CD4-positive, alpha-beta T cell treated with Interleukin-17A for 4 hours (primary cell): ENCODE measurements at places on chromosomes 2 and 18.
A peak's percentile ranks its signal among the peaks of the same experiment; 100 is the strongest.

DNA sequence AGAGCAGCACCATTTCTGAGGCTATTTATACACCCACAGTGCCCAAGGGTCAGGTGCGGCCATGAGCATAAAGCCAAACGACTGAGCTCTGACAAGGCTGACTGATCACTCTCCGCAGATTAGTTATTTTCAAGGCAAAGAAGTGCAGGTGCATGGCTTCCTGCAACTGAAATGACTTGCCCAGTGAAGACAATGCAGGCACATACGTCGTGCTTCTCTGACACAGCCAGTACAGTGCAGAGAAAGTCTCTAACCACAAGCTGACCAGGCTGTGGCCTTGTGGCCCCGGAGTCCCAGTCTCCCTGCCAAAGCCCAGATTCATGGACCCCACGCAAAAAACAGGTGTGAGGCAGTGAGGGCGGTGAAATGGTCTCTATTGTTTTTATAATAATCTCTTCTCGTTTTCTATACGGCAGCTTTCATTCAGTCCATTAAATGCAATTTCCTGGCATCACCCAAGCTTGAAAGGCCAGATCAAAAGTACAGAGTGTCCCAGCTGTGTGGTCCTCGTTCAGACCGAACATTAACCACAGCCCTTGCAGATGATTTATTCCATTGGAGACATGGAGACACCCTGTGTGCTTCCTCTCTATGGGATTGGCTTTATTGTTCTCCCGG, 447.0 kb upstream of the ID2 start:
- no peak for DNase-seq

DNA sequence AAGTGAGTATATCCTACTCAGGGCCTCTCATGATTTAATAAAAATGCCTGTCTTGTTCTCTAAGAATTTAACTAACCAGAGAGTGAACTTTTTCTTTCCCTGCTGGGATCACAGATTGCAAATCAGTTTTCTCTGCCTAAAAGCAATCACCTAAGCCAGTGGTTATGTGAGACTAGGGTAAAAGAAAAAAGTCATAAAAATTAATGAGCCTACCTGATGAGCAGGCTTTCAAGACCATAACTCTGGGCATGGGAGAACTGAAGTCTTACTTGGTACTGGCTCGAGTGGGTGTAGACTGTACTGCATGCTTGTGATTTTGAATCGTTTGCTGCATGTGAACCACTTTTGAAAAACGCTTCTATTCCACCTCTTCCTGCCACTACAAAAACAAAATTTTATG, 1677.0 kb upstream of the LRRTM1 start:
- DNase-seq: no peak

GRCh38 chr2:131535526-131535925, 7.8 kb downstream of the CCDC74A start:
- no peak for DNase-seq

DNA sequence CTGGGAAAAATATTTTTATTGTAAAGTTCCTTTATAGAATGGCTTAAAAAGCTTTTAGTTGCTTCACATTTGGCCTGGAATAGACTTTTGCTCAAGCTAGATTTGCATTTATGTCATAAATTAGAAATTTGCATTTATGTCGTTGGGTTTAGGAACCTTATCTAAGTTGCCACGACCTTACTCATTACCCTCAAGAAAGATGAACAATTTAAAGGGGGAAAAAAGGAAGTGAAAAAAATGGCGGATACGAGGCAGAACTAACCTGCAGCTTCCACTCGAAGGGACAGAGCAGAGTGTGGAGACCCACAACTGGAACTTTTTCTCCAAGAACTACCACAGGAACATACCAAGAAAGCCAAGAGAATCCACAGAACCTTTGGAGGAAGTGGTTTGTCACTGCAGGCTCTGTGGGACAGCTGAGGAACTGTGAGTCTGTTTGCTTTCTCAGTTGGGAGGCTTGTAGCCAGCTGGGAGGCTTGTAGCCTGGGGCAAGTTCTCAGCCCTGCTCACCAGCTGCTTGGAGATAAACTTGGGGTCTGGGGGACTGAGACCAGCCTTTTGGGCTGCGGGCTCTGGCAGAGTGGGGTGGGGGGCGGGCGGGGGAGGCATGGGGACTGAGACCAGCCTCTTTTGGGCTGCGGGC, 349.9 kb upstream of the MEIS1 start:
- DNase-seq: no peak

GRCh38 chr2:20838016-20838415, 15.1 kb upstream of the LDAH start:
- DNase-seq: no peak

GRCh38 chr2:113741091-113741490, 15.4 kb downstream of the SLC35F5 start:
- DNase-seq: no peak

DNA sequence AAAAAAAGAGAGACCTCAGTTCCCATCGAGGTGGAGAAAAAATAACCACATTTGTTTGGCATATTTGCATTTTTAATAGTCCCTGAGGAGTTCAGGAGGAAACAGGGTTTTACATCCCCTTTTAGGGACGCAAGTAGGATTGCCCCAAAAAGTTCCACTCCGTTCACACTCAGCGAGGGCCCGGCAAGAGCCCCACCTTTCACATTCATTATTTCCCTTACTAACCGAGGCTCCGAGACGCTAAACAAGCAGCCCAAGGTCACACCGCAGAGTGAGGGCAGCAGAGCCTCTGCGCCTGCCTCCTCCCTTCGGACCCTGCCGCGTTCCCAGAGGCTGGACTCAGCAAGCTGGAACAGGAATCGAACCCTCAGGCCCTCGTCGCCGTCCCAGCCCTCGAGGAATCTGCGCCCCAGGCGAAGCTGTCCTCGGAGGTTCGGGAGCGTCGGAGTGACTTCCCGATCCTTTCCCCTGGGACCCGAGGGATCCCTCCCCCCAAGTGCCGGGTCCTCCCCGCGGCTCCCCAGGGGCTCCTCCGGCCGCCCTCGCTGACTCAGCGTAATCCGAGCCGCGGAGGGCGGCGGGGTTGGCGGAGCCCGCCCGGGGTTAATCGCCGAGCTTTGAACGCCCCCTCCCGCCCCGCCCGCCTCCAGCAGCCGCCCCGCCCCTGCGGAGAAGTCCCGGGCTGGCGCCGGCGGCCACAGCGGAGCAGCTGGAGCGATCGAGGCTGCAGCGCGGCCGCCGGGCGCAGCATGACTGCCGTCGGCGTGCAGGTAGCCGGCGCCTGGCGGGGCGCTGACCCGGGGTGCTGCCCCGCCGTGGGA, at the start of gene TMEM37:
TMEM37 (plus strand) TSS at position 700 of the 821 bp plus-strand sequence; CDS start at position 750, 50 bp downstream.
- peak; percentile 35 for DNase-seq

GRCh38 chr2:239751679-239752355, 273.3 kb downstream of the NDUFA10 start:
- peak; percentile 69 for DNase-seq

- DNase-seq: peak; percentile 37
These were observed at the start of gene TMEM163 for GRCh38 chr2:134718817-134719814. TSS of gene TMEM163 (minus strand) at chr2:134719000.

- peak; percentile 69 for DNase-seq
These were observed 31.5 kb downstream of the ACVR1C start for GRCh38 chr2:157596992-157597681.

- DNase-seq: no peak
These were observed 12.6 kb downstream of the TMEM131 start for GRCh38 chr2:97983134-97983533.

GRCh38 chr2:162365392-162365791, 21.5 kb downstream of the GCA start:
- DNase-seq: no peak

DNA sequence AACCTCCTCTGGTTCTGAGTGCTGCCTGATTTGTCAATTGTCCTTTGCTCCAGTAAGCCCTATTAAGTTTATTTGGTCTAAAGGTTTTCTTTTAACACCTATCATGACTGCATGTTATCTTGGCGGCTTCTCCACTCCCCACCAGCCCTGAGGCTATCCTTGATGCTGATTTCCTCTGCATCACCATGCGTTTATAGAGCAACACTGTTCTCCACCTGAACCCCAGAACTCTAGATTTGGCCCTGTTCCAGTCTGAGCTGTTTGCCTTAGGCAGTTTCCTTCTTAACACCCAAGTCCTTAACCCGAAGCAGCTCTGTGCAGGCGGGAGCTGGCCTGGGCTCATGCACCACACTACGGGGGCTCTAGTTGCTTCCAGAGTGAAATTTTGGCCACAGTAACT, 98.2 kb upstream of the NPAS2 start:
- DNase-seq: no peak

DNA sequence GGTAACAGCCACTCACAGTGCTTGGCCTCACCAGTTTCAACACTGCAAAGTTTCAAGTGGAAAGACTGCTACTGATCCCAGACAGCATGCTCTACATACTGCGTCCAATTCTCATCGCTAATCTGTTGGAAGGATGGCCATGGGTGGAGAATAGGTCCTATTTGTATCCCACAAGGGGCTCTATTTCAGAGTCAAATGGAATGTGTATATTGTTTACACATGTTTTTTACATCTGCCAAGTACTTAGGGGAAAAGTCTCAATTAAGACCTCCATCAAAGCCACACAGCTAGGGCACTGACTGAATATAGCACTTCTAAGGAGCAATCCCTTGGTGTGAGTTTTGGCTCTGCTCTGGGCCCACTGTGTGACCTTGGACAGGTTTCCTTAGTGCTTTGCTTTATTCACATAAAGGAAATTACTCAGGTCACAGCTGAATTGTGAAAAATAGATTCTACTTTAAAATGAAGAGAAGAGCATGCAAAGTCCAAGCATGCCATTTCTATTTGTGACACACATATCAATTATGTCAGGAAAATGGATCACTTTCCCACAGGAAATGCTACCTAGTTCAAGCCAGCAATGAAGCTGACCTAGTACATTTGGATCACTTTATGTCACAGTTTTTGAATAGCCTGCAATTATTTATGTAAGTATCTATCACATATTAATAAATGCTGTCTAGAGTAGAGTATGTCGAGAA, 112.9 kb upstream of the STK17B start:
- DNase-seq: no peak

GRCh38 chr18:9850309-9850708, 35.5 kb upstream of the TXNDC2 start:
- DNase-seq: no peak

- DNase-seq: no peak
These were observed 1.8 kb downstream of the ENOSF1 start for GRCh38 chr18:710418-711300.
